ENCODE measurements at places on chromosomes 6 and 20.

GRCh38 chr6:162124710-162125435 is 602.7 kb downstream of the PRKN start:
- no peak for DNase-seq

DNA sequence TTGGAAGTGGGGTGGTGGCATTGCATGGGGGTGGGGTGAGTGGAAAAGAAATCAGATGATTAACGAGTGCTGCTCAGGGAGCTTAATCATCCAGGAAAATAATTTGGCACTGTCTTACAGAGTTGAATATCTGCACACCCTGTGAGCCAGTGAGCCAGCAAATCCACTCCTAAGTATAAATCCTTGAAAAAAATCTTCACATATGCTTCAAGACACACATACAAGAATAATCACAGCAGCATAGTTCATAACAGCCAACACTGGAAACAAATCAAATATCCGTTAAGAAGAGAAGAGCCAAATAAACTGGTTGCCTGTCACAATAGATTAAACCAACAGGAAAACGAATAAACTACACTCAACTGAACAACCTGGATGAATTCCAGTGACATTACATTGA is 62.8 kb downstream of the SAMD3 start:
- no peak for DNase-seq

DNA sequence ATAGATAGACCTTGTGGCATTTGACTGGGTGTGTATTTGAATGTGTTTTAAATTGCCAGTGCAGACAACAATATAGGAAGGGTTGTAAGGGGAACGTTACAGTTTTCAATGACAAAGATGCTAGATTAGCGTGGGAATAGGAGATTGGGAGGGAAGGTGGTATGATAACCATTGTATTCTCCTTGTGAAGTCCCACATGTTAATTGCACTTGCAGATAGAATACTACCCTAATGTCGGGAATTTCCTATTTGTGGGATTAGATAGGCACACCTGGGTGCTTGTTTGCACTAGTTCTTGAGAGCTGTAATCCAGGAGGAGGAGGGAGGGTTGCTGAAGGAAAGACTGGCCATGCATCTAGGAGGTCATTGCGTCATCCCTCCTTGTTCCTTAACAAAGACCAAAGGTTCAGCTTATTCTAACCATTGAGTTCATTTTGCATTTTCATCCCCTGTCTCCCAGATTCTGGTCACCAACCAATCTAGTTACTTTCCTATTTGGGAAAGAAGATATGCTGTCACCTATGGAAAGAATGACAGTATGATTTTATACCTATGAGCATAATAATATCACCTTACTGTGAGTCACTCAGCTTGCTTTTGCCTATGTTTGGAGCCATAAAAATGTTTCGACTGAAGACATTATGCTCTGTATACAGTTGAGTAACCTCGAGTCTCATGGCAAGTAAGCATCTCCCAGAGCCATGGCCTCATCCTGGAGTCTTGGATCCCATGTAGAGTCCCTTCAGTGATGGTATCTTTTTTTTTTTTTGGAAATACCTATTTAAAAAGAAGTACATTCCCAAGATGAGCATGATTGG is 201.5 kb downstream of the DTNBP1 start:
- no peak for DNase-seq

GRCh38 chr6:154314084-154314483 is 42.5 kb downstream of the IPCEF1 start:
- no peak for DNase-seq

- DNase-seq: peak; percentile 24
Measured at GRCh38 chr20:37095108-37095598, 644 bp downstream of the RBL1 start.

GRCh38 chr6:167347226-167347625 is 22.3 kb downstream of the TTLL2 start:
- no peak for DNase-seq

DNA sequence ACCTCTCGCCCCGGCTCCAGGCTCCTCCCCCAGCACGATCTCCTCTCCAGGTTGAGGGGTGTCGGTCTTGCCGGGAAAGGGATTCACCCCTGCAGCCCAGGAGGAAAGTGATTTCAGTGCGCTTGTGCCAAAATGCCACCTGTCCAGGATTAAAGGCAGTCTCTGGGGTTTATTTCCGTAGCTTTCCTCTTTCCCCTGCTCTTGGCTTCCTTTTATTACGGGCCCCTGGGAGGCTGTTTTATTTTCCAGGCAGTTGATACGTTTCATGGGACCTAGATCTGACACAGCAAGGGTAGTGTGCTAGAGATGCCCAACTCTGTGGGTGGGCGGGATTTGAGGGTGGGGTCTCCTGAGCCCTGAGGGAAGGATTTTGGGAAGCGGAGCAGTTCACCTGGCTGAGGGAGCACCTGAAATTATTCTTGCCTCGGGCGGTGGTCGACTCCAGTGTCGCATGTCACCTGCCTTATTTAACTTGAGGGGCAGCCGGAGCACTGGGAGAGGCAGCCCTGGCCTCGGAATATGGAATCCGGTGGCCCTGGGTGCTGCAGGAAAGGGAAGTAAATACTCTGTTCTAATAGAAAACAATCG is 9.5 kb upstream of the NKX2-2 start:
- DNase-seq: no peak

DNA sequence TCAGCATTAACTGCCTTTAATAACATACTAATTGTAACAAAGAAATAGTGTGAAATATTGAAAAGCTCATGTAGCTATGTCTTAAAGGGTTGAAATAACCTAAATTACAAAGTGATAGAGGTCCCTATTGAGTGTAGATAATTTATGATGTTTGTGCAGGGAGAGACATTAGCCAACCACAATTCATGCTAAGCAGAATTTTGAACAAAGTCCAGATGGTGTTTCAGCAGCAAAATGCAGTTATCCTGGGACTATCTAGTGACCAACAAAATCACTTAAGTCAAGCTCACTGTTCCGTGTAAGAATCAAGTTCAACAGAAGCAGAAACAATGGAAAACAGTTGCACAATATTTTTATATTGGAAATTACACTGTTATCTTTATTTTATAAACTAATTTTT is 218.5 kb downstream of the SIM1 start:
- no peak for DNase-seq

DNA sequence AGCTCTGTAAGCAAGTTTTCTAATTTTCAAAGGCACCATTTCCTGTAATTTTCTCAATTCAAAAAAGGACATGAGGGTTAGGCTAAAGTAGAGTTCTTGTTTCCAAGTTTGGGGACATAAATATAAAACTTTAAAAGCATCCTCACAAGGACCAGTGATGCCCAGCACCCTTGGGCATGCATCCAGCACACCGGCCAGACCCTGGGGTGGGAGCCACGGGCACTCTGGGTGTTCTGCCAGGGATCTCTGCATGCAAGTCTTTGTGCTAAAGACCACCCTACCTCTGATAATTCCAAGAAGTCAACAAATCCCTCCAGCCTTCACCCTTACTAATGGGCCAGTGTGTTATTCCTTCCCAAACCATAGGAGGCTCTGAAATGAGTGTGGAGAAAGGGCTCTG is 46.5 kb downstream of the PLCG1 start:
- DNase-seq: no peak

DNA sequence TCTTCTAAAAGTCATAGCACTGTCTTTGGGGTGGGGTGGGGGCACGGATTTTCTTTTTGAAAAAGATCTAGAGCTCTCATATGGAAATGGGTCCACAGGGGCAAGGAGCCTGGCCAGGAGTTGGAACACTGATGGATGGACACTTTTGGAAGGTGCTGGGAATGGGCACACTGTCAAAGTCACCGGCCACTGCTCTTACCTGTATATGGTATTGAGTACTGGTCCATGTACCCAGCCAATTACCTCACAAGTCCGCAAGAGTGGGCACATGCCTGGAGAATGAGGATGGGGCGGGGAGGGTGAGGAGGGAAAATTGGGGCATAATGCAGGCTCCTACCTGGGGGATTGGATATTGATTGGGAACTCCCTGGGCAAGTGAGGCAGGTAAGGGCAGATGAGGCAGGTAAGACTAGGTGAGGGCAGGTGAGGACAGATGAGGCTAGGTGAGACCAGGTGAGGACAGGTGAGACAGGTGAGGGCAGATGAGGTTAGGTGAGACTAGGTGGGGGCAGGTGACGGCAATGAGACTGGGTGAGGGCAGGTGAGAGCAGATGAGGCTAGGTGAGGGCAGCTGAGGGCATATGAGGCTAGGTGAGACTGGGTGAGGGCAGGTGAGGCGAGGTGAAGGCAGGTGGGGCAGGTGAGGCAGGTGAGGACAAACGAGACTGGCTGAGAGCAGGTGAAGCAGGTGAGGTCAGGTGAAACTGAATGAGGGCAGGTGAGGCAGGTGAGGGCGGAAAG is 167.9 kb downstream of the NRN1 start:
- DNase-seq: no peak

DNA sequence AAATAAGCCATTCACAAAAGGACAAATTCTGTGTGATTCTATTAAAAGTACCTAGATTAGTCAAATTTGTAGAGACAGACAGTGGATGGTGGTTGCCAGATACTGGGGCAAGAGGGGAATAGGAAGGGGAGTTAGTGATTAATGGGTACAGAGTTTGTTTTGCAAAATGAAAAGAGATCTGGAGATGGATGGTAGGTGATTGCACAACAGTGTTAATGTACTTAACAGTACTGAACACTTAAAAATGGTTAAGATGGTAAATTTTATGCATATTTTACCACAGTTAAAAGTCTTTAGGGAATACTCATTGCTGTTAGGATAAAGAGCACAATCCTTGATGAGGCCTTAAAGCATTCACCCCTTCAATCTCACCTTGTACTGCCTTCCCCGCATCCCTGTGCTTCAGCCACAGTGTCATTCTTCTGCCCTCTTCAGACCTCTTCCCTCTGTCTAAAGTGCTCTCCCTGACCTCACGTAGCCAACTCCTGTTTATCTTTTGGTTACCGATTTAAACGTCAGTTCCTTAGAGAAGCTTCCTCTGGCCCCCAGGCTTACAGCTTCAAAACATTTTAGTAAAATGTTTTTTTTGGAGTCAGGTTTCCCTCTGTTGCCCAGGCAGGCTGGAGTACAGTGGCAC is 11.8 kb downstream of the PSMF1 start:
- DNase-seq: no peak

DNA sequence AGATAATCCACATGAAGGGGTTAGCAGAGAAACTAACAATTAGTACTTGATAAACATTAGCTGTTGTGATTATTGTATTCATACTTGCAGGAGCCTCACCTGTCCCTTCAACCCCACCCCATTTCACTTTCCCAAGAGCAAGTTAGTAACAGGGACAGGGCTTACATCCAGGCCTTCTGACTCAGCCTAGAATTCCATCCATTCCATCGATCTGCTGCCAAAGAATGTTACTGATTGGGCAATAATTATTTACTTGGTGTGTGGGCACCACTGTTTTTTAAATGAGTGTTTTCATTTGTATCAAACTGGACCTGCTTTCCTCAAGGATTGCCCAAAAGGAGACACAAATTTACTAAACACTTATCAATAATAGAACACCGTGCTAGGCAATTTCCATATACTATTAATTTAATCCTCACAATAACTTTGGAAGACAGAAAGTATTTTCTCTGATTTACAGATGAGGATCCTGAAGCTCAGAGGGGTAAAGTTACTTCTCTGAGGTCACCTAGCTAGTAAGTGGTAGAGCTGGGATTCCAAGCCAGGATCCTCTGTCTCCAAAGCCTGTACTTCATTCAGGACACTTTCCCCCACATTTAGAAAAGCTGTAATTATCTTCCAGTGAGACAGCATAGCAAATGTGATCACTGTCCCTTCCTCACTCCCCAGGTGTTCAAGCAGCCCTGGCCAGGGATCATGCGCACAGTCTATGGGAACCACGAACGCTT is 32.8 kb downstream of the GSS start:
- DNase-seq: no peak

DNA sequence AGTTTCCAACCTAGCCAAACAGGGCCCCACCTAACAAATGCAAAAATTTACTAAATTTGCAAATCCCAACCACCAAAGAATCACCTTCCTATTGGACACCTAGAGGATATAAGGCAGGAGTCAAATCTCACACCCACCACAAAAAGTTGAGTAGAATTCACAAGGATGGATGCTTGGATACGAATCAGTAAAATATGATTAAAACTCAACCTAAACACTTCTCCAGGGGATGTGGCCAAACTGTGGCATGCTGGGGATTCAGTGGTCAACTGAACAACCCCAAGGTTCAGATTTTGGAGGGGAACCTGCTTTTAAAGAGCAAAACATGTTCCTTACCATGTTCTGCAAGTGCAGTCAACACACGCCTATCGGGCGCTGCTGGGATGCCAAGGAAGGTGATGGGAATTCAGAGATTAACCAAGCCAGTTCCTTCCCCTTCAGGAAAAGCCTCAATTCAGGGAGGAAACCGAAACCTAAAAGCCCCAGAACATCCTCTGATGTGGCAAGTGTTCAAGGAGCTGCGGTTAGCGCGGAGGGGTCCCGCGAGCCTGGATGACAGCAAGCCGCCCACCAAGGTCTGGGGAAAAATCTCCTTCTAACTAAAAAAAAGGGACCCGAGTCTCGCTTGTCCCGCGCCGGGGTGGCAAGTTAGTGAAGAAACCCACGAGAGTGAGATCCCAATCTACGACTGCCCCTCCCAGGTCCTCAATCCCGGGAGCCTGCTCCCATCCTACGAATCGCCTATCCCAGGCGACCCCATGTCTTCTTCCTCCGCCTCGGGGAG is 902 bp downstream of the SAMHD1 start:
- peak; percentile 51 for DNase-seq

DNA sequence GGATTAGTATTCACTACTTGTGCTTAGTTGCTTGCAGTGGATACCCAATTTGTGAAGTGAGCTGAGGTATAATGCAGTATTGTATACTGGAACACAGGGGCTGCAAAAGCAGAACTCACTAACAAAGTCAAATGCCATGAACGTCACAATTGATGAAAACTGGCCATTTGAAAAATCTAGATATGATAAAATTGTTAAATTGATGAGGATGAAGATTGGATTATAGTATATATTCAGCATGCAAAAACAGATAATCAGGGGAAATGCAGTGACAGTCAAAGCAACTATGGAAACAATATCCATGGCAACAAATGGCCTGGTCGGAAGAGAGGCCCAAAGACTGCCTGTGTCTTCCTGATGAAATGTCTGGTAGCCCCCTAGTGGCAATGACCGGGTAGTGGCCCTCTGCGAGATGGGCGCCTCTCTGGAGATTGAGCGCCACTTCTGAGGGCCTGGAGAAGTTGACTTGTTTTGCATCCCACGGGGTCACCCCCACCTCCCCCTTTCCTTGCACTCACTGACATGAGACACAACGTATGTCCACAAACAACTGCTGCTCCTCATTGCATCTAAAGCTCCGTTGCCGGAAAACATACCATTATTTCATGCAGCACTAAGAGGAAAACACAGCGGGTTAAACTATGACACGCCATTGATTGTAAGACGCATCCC is 43.6 kb downstream of the C6orf15 start:
- peak; percentile 44 for DNase-seq
